ENCODE measurements at places on chromosomes 1 and 21. TPM values are rescaled to one million over a fixed set of nuclear protein-coding genes. Genes with fewer than 3 reads are reported as not detected.

- H3K4me3 ChIP-seq, result no peak overlapping the region
- no peaks in the 10 kb centered on the region for H3K4me1 ChIP-seq
- H3K27ac ChIP-seq, result no peak overlapping the region
- DNase-seq, result no peak
- H3K27me3 ChIP-seq, result peaks cover 2% of the 10 kb centered on the region
These were observed 18.2 kb upstream of the GJA9 start for GRCh38 chr1:38899560-38899959.

DNA sequence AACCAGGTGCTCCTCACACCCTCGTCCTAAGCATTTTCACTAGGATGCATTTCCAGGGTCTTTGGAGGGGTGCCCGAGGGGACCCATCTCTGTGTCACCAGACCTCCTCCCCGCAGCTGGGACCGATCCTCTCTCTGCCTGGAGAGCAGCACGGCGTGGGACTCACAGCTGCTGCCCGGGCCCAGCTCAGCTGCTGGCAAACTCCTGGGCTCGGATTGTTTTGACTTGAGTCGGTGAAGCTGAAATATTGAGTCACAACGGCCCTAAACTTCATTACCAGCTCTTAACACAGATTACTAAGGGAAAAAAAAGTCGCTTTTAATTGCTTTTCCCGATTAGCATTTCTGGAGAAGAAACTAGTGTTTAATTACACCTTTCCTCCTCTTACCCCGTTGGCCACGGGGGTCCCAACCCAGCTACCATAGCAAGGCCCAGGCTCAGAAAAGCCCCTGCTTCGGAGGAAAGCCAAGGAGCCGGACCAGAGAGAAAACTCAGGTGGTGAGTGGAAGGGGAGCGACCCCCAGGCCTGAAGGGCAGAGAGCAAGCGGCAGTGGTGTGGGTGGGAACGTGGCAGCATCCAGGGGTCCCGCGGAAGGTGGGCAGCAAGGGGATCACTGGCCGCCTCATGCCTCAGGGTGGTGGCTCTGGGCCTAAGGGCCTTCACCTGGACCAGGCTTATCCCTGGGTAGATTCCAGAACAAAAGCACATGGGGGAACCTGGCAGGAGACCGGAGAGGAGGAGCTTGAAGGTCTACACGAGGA is 41.7 kb downstream of the CASZ1 start:
- no peaks in the 10 kb centered on the region for H3K27me3 ChIP-seq
- no peak overlapping the region for H3K27ac ChIP-seq
- no peak overlapping the region for H3K4me3 ChIP-seq
- DNase-seq, result no peak

The CLCNKB gene
- total RNA-seq, result not detected

DNA sequence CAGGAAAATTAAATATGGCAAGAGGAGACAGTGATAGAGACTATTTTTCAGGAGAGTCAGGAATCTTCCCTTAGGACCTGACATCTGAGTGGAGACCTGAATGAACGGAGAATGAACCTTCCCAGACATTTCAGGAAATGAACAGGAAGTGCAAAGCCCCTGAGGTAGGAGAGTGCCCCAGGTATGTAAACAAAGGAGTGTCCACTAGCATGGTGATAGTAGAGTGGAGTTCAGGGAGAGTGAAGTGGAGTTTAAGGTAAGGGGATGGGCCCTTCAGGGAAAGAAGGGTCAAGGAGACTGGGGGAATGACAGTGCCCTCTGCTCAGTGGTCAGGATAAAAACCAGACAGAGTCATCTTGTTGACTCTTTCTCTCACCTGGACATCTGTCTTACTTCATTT is 19.3 kb downstream of the MYBPH start:
- H3K27ac ChIP-seq, result no peak overlapping the region
- no peaks in the 10 kb centered on the region for H3K4me1 ChIP-seq
- no peaks in the 10 kb centered on the region for H3K36me3 ChIP-seq
- H3K4me3 ChIP-seq, result no peak overlapping the region
- peaks cover 11% of the 10 kb centered on the region for H3K27me3 ChIP-seq

The IVL gene
- total RNA-seq, result not detected

Data from activated CD4-positive, alpha-beta T cell treated with anti-CD3 and anti-CD28 coated beads, Interleukin-2, amount 10 ng/mL, durations not matched to agents 24 days and 14 days (primary cell).